Mammary epithelial cell (primary cell): ENCODE measurements at places on chromosomes 1 and 21. TPM values are rescaled to one million over a fixed set of nuclear protein-coding genes. Genes with fewer than 3 reads are reported as not detected.

The CRNN gene
- total RNA-seq: not detected

The TSPEAR gene
- total RNA-seq: not detected

The ADORA1 gene
- 0.51 and 0.96 TPM in 2 replicates for total RNA-seq

The AMY2A gene
- not detected for total RNA-seq

The LCE1E gene
- not detected for total RNA-seq

The PLEKHA6 gene
- 4.8 TPM for total RNA-seq

The AVPR1B gene
- not detected in 2 replicates for total RNA-seq

The SRGAP2B gene
- 44.9 and 68.5 TPM in 2 replicates for total RNA-seq

The TP73 gene
- total RNA-seq: 0.56 and 6.9 TPM in 2 replicates

The PUM1 gene
- total RNA-seq: 92.9 and 107 TPM in 2 replicates
